Stimulated activated CD8-positive, alpha-beta memory T cell treated with anti-CD3 and anti-CD28 coated beads, Interleukin-7, amount 100 ng/mL, for 1 hour (primary cell): ENCODE measurements at places on chromosomes 2 and 18.

- DNase-seq: no peak
Observed at GRCh38 chr2:137185378-137186078, 420.2 kb downstream of the THSD7B start.

GRCh38 chr2:165796129-165796528 is 2.1 kb upstream of the GALNT3 start:
- DNase-seq: no peak

DNA sequence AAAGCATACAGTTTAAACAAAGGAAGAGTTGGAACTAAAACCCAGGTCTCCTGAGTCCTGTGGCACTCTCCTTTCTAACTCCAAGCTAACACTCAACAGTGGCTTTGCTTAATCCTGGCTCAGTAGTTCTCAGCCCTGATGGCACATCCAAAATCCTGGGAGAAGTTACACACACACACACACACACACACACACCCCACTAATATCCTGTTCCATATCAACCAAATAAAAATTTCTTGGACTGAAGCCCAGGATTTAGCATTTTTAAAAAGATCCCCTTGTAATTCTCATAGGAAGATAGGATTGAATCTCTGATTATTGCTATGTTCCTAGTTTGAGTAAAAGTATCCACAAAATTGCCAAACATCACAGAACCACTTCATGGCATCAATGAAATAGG is 136.1 kb upstream of the RIOK3 start:
- DNase-seq: no peak

- no peak for DNase-seq
Observed at GRCh38 chr18:78790960-78791359, 188.7 kb upstream of the SALL3 start.

DNA sequence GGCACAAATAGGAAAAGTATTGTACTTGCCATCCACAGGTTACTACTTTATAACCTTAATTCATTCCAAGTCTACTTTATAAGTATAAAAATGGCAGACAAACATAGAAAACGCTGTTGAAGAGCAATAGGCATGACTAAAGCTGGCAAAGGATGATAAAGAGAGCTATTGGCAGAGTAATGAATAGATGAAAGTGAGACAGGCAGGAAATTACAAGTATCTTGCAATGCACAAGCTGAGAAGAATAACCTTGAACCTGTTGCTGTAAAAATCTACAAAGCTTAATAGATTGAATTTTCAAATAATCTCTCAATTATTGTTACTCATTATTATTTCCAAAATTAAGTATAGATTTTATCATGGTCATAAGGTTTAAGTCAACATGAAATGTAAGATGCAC is 8.8 kb downstream of the PELI1 start:
- no peak for DNase-seq

- DNase-seq: no peak
Observed at GRCh38 chr18:76379226-76380126, 115.6 kb downstream of the ZNF516 start.

GRCh38 chr18:11091746-11092145 is 57.6 kb downstream of the PIEZO2 start:
- no peak for DNase-seq

GRCh38 chr2:10489842-10490555 is 41.9 kb upstream of the ODC1 start:
- DNase-seq: no peak

DNA sequence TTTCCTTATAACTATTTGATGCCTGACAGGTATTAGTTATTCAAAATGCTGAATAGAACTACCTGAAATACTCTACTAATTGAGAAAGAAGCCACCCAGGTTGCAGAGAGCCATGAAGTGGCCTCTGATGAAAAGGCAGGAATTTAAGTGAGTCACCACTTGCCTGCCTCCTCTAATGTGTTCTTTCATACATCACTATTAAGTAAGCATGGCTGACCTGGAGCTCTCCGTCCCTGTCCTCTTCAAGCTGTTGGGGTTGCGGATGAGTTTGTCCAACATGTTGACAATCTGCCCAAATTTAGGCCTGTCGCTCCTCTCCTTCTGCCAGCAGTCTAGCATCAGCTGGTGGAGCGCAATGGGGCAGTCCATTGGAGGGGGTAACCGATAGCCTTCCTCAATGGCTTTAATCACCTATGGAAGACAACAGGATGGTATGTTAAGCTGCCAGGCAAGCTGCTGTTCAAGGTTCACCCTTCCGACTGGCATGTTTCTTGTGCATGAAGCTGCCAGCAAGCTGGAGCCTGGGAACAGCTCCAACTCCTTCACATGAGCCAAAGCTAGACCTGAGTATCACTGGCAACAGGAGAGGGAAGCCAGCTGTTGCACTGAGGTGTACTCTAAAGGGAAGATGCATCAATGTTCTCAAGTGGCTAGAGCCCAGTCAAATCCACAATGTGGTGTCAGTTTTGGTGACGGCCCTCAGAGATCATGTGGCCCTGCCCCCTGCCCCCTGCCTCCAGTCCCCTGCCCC is 142.2 kb downstream of the EPHA4 start:
- no peak for DNase-seq

DNA sequence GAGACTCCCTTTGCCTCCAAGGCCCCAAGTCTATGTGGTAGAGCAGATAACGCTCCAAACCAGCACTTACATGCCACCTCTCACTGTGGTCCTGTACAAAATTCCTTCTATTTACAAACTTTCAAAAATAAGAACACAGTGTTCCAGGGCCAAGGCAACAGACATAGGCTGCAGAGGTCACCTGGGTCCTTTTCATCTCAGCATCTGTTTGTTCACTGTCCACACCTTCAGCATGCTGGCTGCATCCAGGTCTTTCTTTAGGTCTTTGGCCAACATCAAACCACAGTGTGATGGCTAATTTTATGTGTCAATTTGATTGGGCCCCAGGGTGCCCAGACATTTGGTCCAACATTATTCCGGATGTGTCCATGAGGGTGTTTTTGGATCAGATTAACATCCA is 20.0 kb upstream of the INO80C start:
- no peak for DNase-seq

- DNase-seq: no peak
Observed at GRCh38 chr2:230324503-230324902, 2.5 kb upstream of the SP140L start.

GRCh38 chr2:146246736-146247523 is 1597.9 kb upstream of the ACVR2A start:
- no peak for DNase-seq

GRCh38 chr2:118265873-118266455 is 177.7 kb downstream of the INSIG2 start:
- no peak for DNase-seq

GRCh38 chr2:203786549-203787351 is 80.3 kb downstream of the CD28 start:
- DNase-seq: no peak

DNA sequence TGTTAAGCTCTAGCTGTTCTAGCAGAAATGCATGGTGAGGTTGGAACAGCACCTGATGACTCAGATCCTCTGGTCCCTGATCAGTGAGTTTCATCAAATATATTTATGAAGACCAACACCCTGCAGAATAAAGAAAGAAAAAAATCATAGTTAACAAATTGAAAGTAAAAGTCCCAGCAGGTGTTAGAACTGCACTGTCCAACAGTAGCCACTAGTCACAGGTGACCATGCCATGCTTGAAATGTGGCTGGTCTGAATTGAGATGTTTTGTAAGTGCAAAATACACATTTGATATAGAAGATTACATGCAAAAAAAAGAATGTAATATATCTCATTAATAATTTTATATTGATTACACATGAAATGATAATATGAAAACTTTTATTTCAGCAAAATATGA is 1010.7 kb upstream of the ZEB2 start:
- no peak for DNase-seq

GRCh38 chr2:60558536-60558935 is 5.1 kb upstream of the BCL11A start:
- DNase-seq: no peak

GRCh38 chr2:219638948-219639755 is 11.7 kb downstream of the SLC4A3 start:
- no peak for DNase-seq

DNA sequence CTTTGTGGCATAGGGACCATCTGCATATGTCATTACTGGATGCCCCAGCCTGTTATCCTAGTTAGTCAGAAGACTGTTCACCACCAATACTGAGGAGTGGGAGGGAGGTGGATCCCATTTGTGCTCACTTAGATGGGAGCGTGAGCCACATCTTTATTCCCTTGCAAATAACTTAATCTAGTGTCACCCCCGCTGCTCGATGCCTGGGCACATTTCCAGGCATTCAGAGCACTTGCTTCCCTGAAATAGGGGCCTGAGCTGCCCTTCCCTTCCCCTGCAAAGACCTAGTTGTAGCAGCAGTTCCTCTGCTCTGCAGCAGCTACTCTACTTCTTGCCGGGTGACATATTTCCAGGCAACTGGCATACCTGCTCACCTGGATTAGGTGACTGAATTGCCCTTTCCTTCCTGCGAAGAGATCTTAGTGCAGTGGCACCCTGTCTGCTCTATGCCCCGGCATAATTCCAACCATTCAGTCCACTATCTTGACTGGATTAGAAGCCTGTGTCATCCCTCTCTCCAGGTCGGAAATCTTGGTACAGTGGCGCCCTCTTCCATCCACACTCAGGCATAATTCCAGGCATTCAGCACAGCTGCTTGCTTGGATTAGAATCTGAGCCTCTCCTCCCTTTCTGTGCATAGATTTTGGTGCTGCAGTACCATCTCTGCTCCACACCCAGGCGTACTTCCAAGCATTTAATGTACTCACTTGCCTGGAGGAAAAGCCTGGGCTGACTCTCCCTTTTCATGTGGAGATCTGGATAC is 1389.1 kb upstream of the TMEFF2 start:
- no peak for DNase-seq

GRCh38 chr2:190578158-190579057 is 43.9 kb upstream of the NEMP2 start:
- no peak for DNase-seq

- no peak for DNase-seq
Observed at GRCh38 chr2:61726456-61727209, 127.2 kb downstream of the FAM161A start.

DNA sequence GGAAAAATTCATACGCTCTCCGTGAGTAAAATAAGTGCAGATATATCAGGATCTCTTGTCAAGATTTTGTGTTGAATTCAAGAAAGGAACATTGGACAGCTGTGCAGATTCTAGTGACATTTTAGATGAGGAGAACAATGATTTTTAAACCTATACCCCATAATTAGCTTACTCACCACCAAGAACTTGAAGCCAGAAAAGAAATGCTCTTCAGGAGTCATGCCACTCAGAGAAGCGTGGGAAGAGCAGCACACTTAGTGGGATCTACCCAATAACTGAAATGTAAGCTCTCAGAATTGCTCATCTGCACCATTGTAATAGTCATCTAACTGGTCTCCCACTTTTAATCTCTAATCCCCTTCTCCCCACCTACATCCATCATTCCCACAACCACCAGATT is 9.2 kb upstream of the ERMN start:
- no peak for DNase-seq

GRCh38 chr18:30359521-30359920 is 683.0 kb downstream of the DSC3 start:
- no peak for DNase-seq

DNA sequence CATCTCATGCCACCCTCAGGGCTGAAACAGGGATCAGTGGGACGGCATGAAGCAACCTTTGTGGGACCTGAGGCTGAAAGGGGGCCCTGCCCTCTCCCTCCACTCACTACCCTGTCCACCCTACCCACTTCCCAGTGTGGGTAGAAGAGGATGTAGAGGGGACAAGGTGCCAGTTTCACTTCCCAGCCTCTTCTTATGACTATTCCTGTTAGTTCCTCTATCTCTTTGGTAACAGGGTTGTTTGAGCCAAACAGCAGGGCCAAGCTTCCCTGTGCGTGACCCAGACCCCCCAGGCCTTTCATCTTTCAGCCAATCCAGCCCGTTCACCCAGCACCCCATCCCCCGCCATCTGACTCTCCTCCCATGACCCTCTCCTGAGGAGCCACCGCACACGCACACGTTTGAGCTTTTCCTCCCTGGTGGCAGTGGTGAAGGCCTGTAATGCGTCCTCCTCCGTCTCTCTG is 82.3 kb downstream of the STPG4 start:
- no peak for DNase-seq

DNA sequence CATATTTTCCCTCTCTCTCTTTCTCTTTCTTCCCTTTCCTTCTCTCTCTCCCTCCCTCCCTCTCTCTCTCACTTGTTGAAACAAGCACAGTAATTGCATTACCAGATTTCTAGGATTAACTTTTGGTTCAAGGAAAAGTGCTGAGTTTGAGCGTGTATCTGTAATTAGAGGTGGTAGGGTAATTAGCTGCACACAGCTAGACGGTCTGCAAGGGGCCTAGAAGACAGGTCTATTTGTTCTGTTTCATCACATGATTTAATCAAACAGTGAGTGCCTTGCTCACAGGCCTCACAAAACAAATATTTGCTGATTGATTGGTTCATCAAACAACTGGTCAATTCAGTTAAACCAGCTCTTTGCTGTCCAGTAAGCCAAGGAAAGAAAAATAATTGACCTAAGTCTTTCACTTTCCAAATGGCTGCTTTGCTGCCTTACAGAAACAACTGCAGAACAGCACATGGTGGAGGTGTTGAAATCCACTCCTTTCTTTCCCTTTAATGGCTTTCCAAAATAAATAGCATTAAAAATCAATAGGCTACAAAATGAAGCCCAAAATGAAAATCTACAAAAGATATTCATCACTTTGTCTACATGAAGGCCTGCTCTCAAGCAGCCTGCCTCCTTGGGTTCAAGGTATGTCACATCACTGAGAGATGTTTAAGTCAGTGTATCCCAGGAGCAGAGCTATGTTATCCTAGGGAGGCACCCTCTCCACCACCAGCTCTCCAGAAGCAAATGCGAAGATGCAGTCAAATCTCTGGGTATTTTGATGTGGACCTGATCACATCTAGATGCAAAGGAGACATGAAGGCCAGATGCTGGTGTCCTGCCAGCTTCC is 264.4 kb upstream of the SIX2 start:
- no peak for DNase-seq

DNA sequence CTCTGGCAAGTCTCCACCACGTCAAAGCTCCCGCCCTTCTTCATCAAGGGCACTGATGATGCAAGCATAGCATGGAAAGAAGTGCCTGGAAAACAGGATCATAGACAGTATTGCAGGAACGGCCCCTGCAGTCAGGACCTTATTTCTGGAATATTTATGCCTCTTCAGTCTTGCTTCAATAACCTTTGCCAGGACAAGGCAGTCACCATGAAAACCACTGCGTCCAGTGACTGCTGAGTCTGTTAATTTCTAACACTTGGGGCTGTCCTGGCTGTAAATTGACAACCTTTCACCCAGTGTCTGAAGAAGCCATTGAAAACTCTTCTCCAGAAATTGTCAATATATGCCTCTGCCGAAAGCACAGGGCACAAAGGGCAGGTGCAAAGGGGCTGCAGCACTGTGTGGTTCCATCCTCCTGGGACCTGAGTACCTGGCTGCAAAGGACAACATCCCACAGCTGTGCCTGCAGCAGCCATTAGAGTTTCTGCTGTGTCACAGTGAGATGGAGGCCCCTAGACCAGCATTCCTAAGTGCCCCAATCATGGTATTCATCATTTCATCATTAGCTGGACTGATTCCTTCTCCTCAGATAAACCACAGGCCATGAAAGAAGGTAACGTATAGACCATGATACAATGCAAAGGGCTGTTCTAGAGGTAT is 819.6 kb downstream of the RNF144A start:
- no peak for DNase-seq
